Erythroblast (primary cell): ENCODE measurements at places on chromosomes 13 and 19.

DNA sequence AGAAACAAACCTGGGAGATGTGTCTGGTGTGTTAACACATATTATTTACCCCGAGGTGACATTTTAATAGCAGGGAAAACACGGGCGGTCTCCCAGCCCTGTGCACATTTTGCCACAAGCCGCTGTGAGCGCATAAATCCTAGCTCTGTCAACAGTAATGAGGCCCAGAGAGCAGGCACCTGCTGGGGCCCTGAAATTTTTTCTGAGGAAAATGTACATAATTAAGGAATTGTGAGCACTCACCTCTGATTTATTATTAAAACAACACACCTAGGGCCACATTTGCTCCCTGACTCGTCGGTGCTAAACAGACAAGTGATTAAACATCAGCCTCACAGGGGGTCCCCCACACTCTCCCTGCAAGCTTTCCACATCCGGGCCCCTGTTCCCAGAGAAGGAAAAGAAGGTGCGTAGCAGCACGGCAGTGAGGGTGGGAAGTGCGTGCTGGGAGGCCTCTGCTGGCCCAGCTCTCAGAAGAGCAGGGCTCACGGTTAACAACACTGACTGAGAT lies 616.3 kb downstream of the UQCRFS1 start:
- no peak for DNase-seq

DNA sequence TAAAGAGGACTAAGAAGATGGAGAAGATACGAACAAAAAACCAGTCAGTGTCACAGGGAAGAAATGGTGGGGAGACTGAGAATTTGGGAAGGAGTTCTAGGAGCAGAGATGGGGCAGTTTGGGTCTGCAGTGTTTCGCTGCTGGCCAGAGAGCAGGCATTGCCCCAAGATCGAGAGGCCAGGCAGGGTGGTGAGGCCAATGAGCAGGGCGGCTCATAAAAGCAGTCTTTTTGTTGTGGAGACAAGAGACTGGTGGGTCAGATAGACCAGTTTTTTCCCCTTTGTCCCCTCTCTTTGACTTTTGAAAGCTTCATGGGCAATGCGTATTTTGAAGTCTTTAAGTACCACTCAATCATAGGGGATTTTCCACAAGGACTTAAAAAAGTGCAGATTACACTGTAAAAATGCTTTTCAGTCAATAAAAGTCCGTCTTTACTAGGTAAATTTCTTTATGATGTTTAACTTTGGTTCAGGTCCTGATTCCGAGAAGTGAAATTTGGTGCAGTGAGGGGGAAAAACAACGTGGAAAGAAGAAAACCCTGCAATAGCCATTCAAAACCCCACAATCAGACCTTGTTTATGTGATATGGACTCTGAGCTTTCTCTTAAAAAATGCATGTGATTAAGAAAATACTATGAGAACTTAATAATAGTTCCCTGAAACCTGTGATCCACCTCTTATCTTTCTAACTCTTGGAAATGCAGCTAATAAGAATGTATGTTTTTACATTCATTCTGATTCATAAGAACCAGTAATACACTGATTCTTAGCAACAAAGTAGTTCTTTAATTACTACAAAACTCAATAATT lies 338.9 kb downstream of the KLF5 start:
- no peak for DNase-seq

DNA sequence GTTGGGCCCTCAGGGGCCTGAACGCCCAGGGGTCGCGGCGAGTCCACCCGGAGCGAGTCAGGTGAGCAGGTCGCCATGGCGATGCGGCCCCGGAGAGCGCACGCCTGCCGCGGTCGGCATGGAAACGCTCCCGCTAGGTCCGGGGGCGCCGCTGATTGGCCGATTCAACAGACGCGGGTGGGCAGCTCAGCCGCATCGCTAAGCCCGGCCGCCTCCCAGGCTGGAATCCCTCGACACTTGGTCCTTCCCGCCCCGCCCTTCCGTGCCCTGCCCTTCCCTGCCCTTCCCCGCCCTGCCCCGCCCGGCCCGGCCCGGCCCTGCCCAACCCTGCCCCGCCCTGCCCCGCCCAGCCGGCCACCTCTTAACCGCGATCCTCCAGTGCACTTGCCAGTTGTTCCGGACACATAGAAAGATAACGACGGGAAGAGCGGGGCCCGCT lies at the start of gene CCNA1:
Gene CCNA1 (plus strand): TSS at position 390 of the 439 bp plus-strand sequence. CDS start 562 bp downstream, outside the sequence.
- DNase-seq, result peak; percentile 26

DNA sequence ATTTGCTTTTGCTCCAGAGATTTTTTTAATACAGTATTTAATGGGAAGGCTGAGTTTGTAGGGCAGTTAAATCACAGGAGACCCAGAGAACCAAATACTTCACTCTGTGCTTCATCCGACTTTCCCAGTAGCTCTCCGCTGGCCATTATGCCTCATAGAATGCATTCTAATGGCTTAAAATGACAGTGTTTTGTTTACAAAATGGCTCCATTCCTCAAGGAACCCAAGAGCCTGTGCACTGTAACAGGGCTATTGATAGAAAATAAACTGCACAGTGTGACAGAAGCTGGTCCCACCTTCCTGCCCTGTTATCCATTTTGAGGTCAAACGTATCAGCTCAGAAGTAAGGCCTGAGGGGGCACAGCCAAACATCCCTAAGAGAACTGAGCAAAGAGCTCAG lies 136.5 kb downstream of the RAP2A start:
- DNase-seq, result no peak

DNA sequence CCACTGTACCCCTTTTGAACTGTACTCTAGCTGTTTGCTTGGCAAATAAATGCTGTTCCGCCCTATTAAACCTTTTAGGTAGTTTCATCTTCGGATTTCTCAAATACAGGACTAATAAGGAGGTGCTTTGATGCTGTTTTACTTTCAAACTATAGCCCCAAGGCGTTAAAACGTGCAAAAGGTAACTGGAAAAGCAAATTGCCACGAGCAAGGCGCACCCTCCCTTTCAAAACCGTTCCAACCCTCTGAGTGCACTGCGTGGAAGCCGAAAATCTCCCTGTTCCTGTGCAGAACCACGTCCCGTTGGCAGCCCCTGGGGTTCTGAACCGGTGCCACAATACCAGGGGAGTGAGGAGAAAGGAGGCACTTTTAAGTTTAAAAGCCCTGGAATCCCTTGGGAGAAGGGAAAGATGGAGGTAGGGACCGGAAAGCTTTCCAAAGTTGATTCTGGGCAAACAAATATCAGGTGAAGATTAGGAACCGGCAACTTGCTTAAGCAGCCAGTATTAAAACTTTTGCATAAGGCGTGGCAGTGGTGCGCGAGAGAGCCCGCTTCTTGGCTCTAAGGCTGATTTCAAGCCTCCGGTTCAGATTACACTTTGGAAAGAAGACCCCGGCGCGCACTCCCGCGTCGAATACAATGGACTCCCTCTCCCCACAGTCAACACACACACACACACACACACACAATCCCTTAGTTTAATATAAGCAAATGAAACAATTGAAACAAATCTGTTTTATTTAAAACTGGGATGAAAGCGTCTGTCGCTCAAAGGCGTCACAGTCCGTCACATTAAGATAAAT lies 9.5 kb downstream of the POU4F1 start:
- DNase-seq, result no peak

DNA sequence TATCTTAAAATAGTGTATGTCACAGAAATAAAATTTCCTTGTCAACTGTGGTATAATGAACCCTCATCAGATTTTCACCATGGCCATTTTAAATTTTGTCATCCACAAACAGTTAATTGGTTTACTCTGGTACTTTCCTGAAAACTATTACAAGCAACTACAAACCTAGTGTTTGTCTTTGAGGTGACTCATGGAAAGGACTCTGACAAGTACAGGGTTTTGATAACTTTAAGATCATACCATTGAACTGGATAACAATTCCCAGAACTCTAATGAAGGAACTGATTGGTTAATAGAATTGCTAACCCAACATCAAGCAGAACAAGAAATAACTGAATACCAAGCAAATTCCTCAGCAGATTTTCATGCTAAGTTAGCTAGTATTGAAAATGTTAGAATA lies 237.7 kb upstream of the IPO5 start:
- no peak for DNase-seq

DNA sequence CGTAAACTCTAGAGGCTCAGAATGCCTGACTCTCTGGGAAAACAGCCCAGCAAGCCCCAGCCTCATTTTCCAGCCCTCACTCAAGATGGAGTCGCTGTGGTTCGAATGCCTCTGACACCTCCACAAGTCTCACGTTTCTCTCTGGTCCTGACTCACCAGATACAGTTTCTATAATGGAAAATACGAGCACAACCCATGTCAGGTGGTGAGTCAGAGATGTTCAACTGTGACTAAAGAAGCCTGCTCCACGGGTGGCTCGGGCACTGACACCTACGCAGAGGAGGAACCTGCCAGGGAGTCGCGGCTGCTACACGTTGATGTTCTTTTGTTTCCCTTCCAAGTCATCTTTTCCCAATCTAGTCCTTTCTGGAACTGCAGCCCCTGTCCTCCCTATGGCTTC lies 87.1 kb upstream of the STK24 start:
- DNase-seq, result no peak

GRCh38 chr13:25657157-25657556 lies 285.4 kb downstream of the ATP8A2 start:
- no peak for DNase-seq

GRCh38 chr19:17109962-17110598 lies 34.5 kb downstream of the MYO9B start:
- DNase-seq, result no peak
